ENCODE measurements at places on chromosomes 16 and 17.

- DNase-seq = no peak
These were observed 286.1 kb downstream of the SEC14L1 start for GRCh38 chr17:77426676-77427386.

GRCh38 chr16:79981814-79982213 lies 381.3 kb upstream of the MAF start:
- DNase-seq = no peak

- no peak for DNase-seq
These were observed 157.2 kb downstream of the SEC14L1 start for GRCh38 chr17:77297693-77298666.

- DNase-seq = no peak
These were observed 199.6 kb upstream of the MAF start for GRCh38 chr16:79800016-79800608.

- no peak for DNase-seq
These were observed 1.3 kb downstream of the METTL23 start for GRCh38 chr17:76727745-76728456.

GRCh38 chr17:34226011-34226743 lies 28.9 kb upstream of the CCL2 start:
- DNase-seq = no peak

- peak; percentile 89 for DNase-seq
These were observed 9.1 kb upstream of the THAP11 start for GRCh38 chr16:67833030-67833414.

DNA sequence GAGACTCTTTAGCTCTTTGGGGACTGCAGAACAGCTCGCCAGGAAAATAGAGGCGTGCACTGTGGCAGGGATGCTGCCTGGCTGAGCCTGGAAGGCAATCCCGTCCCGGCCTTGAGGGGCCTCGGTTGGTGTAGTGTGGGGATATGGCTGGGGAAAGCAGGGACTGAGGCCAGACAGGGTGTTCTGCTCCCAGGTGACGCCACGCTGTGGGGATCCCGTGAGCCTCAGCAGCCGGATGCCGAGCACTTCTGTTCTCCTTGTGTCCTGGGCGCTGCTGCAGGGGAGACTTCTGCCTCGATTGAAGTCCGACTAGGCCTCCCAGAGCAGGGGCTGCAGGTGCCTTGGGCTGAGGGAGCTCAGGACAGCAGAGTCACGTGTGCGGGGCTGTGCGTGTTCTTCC lies 72.6 kb downstream of the BANP start:
- no peak for DNase-seq

DNA sequence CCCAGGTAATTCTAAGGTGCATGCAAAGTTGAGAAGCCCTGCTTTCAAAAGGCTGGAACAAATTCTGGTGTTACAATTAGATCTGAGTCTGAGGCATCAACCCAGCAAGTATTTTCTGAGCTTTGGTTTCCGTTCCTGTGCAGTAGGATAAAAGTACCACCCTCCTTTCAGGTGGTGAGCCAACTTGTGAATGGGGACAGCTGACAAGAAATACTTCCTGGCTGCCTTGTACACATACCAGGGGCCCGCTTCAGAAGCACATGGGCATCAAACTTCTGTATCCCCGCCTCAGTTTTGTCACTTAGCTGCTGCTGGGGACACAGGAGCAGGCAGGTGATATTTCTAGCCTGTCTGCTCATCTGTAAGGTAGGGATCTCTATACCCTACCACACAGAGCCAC lies 252.2 kb downstream of the CPPED1 start:
- DNase-seq = no peak

GRCh38 chr17:76884995-76885893 lies 17.0 kb downstream of the MGAT5B start:
- DNase-seq = no peak

- DNase-seq = peak; percentile 83
These were observed 34.5 kb upstream of the CLEC18B start for GRCh38 chr16:74455619-74456289.

GRCh38 chr17:74607221-74607620 lies 15.1 kb upstream of the CD300LD start:
- DNase-seq = no peak

DNA sequence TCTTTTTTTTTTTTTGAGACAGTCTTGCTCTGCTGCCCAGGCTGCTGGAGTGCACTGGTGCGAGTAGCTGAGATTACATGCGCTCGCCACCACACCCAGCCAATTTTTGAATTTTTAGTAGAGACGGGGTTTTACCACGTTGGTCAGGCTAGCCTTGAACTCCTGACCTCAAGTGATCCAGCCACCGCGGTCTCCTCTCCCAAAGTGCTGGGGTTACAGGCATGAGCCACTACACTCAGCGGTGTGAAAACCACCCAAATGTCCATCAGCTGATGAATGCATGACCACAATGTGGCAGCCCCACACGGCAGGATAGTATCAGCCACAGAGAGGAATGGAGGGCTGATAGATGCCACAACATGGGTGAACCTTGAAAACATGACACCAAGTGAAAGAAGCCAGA lies 2.1 kb downstream of the P2RX5 start:
- DNase-seq = no peak

DNA sequence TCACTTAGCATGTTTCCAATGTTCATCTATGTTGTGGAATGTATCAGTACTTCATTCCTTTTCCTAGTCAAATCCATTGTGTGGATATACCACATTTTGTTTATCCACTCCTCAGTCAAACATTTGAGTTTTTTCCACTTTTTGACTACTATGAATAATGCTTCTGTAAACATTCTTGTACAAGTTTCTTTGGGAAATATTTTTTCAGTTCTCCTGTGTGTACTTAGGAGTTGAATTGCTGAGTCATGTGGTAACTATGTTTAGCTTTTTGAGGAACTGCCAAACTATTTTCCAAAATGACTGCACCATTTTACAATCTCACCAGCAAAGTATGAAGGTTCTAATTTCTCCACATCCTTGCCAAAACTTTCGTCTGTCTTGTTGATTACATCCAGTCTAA lies 223.7 kb upstream of the AXIN2 start:
- peak; percentile 9 for DNase-seq

DNA sequence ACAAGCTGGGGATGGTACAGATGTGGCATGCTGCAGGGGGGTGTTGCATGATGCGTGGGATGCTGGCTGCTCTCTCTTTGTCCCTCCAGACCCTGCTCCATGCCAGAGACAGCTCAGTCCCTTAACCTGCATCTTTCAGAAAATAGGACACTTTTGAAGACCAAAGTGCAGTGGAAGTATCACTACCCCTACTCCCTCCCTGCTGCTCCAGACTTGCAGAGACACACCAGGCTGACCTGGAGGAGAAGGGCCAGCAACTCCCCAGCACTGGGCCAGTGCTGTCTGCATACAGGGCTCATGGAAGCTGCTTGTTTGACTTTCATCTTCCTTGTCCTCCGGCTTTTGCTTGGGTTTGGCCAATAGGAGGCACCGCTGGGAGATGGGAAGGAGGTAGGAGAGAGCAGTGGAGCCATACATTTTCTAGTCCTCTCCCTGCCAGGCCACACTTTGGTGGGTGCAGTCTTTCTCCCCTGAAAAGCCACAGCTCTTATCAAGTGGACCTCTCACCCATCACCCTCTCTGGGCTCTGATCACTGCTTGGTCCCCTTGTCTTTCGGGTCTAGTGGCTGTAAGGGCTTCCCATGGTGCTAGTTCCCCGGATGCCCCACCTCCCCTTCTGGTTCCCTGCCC lies 46.1 kb upstream of the NKD1 start:
- DNase-seq = peak; percentile 7

DNA sequence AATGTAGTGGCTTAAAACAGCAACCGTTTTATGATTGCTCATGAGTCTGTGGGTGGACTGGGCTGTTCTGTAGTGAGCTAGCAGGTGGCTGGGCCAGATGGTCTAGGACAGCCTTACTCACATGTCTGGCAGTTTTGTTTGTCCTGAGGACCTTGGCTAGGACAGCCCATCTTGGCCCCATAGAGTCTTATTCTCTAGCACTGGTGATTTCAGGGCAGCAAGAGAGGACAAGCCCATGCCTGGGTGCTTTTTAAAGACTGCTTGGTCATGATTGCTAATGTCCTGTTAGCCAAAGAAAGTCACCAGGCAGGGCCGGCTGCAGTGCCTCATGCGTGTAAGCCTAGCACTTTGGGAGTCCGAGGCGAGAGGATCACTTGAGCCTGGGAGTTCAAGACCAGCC lies 139.8 kb downstream of the KATNIP start:
- no peak for DNase-seq

- DNase-seq = no peak
These were observed 92.0 kb upstream of the CDH5 start for GRCh38 chr16:66274335-66275110.

GRCh38 chr17:66571745-66572144 lies 263.2 kb upstream of the CACNG5 start:
- DNase-seq = no peak

- no peak for DNase-seq
These were observed 31.1 kb downstream of the DDX19A start for GRCh38 chr16:70377782-70378181.

DNA sequence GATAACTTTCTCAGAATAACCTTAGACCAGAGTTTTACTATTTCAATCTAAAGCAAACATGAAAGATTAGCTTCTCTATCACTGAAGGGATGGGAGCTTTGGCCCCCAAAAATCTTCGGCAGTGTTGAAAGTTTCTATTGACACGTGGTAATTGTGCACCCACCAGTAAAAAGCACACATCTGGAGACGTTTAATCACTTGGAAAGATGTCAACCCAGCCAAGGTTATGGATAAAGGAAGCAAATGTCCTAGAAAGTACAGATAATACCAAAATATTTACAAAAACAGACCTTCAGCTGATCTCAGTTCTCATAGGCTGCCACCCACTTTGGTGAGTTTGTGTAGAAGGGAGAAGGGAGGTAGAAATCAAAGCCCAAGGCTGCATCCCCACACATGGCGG lies 5.3 kb downstream of the MYCBPAP start:
- no peak for DNase-seq

DNA sequence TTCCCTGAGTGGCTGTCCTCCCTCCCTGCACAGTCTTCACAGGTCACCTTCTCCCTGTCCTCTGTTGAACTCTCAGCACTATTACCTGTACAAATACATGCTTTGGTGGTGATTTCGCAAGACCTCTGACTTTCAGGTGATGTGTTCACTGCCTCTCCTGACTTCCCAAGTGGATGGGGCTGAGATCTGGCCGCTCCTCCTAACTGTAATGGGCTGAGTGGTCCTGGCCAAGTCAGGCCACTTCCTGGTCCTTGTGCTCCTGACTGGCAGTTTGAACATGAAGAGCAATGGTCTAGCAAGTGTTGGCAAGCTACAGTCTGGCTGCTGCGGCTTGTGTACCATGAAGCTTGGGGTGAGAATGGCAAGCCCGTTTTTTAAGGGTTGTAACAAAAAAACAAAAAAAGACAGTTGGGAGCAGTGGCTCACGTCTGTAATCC lies 11.7 kb upstream of the TMED6 start:
- DNase-seq = no peak

- DNase-seq = no peak
These were observed 12.2 kb downstream of the ABCC1 start for GRCh38 chr16:15961571-15962090.

DNA sequence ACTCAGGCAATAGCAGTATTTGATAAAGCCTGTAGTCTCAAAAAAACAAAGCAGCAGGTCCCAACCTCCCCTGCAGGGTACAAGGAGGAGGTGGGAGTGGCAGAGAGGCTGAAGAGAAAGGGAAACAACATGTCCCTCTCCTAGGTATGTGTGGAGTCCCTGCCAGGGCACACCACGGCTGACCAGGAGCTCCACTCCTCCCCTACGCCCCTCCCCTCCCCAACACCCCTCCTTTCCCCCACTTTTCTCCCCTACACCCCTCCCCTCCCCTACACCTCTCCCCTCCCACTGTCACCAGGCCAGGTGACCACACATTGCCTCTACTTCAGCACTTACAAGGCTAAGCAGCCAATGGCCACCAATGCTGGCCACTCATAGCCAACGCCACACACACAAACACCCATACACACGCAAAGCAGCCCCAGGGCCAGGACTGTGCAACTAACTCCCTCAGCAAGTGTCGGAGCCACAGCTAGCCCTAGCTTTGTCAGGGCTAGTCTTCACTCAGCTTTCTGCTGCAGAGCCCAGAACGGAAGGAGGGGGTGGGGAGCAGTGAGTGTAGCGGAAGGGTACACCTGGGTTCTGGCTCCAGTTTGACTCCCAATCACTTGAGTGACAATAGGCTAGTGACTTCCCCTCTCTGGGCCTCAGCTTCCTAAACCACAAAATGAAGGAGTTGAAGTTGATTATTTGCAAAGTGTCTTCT lies 8.2 kb downstream of the CAVIN1 start:
- no peak for DNase-seq

DNA sequence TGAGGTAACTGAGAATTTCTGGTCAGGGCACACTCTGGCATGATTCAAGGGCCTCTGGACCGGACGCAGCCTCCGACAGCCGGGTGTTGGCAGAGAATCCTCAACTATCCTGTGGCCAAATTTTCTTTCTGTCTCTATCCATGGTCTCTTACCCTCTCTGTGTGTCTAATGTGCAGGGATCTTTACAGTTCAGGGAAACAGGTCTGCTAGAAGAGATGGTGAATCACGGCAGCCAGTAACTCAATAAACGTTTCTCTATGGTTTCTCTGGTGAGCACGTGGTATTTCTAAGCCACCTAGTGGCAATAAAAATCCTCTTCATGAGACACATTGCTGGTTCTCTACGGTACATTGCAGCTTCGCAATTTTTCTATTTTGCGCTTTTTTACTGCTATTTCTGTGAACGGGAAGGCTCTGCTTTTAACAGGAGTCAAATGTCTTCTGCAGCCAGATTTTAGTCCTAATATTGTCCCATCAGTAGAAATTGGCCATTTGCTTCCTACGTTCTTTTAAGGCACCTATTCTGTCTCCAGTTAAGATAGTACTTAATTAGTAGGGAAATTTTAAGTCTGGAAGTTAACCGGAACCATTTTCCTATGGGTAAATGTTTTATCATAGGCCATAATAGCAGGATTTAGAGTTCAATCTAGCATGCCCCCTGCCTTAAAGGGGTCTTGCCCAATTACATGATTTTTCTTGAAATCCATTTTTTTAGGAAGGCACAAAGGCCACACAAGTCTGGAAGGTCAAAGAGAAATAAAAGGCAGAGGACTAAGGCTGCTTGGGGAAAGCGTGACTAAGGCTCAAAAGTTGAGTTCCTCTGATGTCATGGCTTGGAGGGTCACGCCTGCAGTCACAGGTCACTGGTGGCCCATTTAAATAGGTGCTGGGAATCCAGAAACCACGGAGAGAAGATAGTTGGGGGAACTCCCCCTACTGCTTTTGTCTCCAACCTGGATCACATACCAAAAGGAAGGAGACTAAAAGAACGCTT lies 31.5 kb downstream of the QPRT start:
- peak; percentile 79 for DNase-seq

DNA sequence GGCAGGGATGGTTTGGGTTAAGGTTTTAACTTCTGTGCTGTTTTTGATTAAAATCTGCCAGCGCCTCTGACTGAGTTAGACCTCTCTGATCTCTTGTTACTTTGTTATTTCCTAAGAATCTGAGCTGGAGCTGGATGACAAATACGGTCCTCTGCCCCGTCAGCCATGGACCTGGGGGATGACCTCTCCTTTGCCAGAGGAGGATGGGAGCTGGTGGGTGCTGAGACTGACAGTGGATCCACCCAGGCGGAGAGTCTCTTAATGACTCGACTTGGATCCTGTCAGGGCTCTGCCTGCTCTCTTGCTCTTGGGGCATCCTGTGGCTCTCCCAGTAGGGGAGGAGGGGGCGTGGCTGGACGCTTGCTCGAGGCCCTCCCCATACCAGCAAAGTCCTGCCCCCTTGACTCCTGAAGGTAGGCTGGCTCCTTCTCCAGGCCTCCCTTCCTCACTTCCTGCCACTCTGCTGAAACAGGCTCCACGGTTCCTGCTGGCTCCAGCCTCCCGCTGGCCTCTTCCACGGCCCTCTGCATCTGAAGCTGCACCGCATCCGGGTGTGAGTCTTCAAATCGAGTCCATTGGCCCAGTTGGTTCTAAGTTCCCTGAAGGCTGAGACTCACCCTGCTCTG lies 24.8 kb upstream of the MAP3K14 start:
- peak; percentile 85 for DNase-seq
